ENCODE measurements at places on chromosomes 3 and 15.

GRCh38 chr3:20096135-20096685 is 56.0 kb downstream of the KAT2B start:
- DNase-seq = peak; percentile 57

DNA sequence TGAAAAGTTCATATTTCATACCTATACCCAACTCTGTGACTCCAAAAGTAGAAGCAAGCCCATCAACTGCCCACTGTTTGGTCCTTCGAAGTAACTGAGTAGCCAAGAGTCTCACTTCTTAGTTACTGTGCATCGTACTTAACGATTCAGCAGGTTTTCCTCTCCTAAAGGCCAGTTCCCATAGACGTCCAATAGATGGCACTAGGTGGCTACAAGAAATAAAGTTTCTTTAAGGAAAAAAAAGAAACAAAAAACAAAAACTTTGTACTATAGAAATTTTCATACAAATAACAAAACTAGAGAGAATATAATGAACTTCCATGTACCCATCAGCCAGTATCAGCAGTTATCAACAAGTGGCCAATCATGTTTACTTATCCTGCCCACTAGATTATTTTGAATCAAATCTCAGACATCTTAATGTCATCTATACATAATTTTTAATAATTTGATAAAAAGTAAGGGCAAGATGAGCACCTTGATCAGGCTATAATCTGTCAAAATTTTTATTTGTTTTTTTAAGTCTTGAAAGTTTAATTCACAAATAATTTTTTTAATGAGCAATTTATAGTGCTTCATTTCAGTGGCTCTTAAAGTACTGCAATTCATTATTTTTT is 63.8 kb upstream of the ACP3 start:
- DNase-seq = peak; percentile 4

DNA sequence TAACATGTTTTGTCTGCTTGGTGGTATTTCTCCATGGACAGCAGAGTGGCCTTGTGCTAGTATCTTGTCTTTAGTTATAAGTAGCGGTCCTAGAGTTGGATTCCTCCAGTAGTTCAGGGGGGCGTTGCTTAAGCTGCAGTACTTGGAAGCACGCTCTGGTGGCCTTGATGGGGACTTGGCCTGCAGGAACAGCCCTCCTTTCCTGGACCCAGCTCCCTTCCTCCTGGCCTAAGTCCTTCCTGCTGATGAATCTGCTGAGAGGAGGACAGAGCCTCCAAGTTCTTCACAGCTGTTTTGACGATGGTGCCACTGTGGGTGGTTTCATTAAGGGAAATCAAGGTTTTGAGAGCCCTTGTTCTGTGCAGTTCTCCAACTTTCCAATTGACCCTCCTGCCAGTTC is 38.6 kb upstream of the SEC22A start:
- no peak for DNase-seq

GRCh38 chr3:177529071-177529550 is 331.8 kb upstream of the TBL1XR1 start:
- no peak for DNase-seq

DNA sequence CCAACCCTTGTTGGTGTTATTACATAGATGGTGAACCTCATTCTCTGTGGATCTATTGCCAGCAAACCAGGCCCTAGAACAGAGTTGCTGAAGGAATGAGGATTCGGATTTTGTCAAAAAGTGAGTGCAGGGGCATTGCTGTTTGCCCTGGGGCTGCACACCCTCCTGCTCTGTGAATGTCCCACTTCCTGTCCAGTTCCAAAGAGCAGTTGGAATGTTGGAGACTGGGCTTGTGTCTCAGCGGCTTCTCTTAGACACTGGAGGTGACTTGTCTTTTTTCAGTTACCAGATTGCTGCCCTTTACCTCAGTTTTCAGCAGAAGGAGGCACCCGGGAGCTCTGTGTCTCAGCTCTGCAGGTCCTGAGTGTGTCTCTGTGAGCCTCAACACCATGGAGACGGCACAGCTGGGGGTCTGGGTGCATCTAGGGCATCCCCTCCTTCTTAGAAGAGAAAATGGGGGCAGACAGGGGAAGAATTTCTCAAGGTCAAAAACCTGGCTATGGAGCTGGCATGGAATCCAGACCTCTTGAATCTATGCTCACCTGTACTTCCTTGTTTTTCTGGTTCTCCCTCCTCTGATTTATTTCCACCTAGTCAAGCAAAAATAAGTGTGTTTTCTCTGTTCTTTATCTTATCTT is 46.3 kb downstream of the LIMD1 start:
- no peak for DNase-seq

GRCh38 chr3:11140713-11141104 is 13.6 kb upstream of the HRH1 start:
- no peak for DNase-seq

Measured in NCI-H526 treated with DMSO at 0.1 percent for 48 hours (cell line).